Amygdala (tissue), 56 donors: ENCODE measurements at places on chromosomes 3 and 15.
A peak's percentile ranks its signal among the peaks of the same experiment; 100 is the strongest.

- DNase-seq, result no peak
Observed at GRCh38 chr3:106794442-106794841, 582.8 kb upstream of the CCDC54 start.

GRCh38 chr3:71903112-71903495, 118.2 kb upstream of the PROK2 start:
- no peak for DNase-seq

DNA sequence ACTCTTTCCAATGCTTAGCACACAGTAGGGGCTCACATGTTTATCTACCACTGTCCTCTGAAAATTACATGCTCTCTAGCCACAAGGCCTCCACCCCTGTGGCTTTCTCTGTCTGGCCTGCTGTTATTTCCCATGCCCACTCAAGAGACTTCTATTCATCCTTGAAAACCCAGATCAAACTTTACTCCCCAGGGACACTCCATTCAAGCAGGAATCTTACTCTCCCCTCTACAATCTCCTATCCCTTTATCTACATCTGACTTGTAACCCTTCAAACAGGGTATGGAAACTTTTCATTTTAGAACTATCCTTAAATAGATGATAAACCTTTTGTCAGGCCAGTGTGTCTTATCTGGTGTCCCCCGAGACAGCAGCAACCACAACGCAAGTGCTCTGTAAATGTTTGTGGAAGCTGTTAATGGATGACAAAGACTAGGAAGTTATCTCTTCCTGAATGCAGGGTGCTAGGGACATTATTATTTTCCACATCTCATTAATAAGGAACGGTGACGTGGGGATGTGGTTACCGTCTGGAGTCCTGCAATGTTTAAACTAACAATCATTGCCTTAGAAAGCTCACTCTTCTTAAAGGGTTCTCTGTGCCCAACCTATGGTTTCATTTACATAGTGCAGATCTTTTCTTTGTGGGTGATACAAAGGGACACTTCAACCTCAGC, 322.3 kb downstream of the ARRDC4 start:
- no peak for DNase-seq

GRCh38 chr15:84917452-84917851, 33.0 kb downstream of the SLC28A1 start:
- no peak for DNase-seq

DNA sequence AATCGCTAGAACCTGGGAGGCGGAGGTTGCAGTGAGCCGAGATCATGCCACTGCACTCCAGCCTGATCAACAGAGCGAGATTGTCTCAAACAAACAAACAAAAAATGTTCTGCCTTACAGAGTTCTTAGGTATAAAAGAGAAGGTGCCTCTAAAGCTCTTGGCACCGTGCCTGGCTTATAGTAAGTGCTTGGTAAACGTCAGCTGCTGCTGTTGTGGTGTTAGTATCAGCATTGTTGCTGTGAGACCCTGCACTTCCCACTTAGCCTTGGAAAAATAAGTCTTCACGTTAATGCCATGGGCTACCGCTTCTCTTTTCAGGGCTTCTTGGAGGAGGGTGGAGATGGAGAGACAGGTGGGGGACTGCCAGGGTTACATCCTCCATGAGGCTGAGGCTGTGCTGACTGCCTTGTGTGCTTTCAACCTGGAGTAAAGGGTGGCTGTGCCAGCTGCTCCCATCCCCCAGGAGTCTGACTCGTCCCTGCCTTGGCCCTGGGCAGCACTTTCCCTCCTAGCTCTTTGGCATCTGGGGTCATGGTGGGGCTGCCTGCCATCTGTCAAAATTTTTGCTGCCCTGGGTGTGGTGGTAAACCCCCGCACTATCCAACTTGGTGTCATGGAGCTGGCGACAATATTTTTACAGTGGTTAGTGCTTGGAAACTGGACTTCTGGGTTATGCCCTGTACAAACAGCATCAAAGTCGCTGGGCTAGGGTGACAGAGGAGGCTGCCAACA, 17.8 kb downstream of the FLNB start:
- no peak for DNase-seq

GRCh38 chr3:150662410-150663200, 41.1 kb downstream of the ERICH6 start:
- no peak for DNase-seq

GRCh38 chr3:134905647-134905935, 110.5 kb downstream of the EPHB1 start:
- DNase-seq, result no peak

- DNase-seq, result no peak
Observed at GRCh38 chr3:89562373-89562772, 455.0 kb downstream of the EPHA3 start.

DNA sequence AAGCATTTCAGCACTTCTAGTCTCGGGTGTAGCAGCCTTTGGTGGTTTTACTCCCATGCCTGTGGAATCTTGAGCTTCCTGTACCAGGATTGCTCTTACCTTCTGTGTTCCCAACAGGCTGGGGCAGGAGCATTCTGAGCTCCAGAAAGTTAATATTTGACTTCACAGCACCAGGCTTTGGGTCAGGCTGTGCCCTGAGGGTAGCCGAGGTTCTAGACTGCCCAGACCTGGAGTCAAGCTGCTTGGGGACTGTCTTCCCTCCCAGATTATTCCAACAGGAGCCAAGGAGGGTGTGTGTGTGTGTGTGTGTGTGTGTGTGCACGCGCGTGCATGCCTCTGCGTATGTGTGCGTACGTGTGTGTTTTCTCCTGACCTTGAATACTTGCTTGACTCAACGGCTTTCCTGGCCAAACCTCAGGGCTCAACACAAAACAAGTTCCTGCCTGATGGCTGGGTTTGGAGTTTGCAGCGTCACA, 94.8 kb downstream of the FLNB start:
- no peak for DNase-seq

DNA sequence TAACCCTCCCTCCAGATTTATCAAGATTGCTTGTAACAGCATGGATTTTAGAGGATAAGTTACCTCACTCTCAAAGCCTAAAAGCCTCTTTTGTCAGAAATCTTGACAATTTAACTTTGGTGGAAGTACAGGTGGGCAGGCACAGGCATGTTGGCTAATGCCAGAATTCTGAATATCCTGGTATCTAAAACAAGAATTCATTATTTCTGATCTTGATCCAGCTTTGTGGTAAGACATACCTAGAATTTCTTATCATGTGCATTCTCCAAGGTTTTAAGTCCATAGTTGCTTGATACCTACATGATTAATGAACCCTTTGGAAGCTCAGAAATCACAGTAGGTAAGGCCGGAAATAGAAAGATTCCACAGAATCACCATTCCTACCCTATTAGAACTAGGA, 109.9 kb upstream of the TTC14 start:
- DNase-seq, result no peak

GRCh38 chr3:195147649-195148080, 123.3 kb downstream of the XXYLT1 start:
- DNase-seq, result no peak

GRCh38 chr15:88932271-88932874, 19.2 kb upstream of the MFGE8 start:
- no peak for DNase-seq

- peak; percentile 13 for DNase-seq
Observed at GRCh38 chr3:184642631-184643285, 69.1 kb downstream of the MAGEF1 start.

DNA sequence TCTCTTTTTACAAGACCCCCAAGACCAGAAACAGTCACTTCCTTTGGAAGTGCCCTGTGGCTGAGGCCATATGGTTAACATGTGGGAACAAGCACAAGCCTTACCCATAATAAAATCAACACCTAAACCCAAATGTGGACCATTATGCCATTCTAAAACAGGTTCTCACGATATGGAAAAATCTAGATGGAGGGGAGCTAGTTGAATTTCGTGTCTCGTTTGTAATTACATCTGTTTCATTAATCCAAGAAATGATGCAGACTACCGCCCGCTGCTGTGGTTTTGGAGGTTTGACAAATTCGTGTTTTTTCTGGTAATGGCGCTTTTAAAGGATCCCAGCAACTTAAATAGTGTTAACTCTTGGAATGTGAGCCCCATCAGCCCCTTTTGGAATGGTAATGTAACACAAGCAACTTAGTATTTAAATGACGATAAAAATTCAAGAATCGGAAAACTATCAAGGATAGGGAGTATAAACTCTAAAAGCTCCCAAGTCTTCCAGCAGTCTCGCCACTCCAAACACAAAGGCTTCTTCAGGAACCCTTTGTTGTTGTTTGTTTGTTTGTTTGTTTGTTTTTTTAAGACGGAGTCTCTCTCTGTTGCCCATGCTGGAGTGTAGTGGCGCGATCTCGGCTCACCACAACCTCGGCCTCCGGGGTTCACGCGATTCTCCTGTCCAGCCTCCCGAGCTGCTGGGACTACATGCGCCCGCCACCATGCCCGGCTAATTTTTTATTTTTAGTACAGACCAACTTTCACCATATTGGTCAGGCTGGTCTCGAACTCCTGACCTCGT, 1.1 kb downstream of the CNBP start:
- no peak for DNase-seq

DNA sequence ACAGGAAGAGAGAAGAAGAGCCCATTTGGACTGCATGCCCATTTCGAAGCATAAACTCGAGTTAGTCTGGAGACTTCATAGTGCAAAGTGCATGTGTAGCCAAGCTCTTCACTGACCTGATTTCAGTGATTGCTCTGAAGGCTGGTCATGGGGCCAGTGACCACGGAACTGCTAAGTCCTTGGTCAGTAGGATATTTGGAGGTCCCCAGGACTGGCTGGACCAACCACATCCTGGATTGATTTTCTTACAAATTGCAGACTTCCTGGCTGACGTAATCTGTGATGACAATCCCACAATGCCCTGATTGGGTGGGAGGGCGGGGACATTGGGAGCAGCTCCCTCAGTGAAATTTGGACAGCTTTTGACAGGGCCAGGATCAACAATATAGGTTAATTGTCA, 233.4 kb downstream of the CACNA2D3 start:
- no peak for DNase-seq

GRCh38 chr3:78872195-78872594, 895.6 kb downstream of the ROBO1 start:
- no peak for DNase-seq

- no peak for DNase-seq
Observed at GRCh38 chr3:10783360-10784351, 32.4 kb upstream of the SLC6A11 start.

DNA sequence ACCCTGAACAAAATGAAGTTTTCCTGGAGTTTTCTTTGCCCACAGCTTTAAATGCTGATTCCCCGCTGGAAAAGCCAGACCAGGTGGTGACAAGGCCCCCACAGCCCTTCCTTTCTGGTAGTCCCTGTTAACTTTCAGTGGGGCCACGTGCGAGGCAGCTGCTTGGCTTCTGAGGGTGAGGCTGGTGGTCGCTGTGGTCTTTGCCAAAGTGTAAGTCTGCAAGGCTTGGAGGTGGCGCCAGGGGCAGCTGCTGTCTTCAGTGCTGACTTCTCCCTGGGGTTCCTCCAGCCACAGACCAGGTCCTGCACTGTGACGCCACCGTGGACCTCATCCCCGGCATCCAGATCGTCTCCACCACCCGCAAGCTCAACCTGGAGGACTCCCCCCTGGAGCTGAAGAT, 54.1 kb upstream of the TAMM41 start:
- no peak for DNase-seq

GRCh38 chr3:26105261-26105660, 315.4 kb downstream of the OXSM start:
- no peak for DNase-seq

DNA sequence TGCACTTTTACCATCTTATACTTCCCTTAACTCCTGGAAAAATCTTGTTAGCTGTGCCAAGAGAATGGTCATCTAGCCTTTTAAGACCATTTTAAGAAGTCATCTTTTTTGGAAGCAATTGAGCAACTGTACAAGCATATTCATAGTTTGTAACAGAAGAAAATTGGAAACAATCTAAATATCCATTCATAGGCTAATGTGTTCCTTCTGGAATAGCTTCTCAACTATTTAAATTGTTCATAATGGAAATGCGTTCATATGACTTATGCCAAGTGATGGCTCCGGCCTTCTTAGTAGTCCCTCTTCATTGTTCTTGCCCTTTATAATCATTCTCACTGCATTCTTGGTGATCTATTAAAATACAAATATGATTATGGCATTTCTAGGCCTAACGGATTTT, 17.4 kb upstream of the OSBPL11 start:
- DNase-seq, result no peak

DNA sequence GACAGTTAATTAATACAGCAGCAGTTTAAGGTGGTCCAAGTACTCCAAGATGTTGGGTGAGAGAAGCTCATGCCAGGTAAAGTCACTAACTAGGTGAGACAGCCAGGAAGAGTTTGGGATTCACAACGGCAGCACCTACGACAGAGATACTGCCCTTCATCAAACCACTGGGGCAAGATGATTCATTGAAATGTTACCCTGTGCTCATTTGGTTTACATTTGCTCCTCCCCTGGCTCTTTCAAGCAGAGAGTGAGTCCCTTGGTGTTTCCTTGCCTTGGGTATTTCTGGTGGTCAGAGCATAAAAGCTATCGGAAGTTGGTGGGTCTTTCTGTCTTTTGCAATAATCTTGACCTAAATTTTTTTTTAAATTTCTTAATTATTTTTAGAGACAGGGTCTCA, 19.9 kb upstream of the PDE8A start:
- no peak for DNase-seq

- DNase-seq, result no peak
Observed at GRCh38 chr3:77348244-77348855, 308.5 kb downstream of the ROBO2 start.

DNA sequence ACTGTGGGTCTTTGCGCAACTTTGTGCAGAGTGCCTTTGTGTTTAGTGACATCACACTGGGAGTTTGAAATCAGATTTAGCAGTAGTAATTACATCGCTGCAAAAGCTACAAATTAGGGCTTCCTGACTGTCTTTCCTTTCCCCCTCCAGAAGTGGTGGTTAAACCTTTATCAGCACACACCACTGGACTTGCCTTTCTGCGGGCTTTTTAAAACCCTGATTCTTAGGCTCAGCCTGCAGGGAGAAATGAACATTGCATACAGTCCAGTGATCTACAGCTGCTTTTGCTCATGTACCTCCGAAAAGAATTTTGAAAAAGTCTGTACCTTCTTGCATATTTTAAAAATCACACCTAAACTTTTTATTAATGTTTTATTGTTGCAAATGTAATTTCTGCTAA, 219.7 kb upstream of the NAALADL2 start:
- no peak for DNase-seq

- no peak for DNase-seq
Observed at GRCh38 chr3:157086060-157086750, 73.7 kb downstream of the CCNL1 start.

GRCh38 chr3:174581558-174581957, 277.6 kb upstream of the NAALADL2 start:
- DNase-seq, result no peak
